ENCODE measurements at places on chromosomes 6 and 20. TPM values are rescaled to one million over a fixed set of nuclear protein-coding genes. Genes with fewer than 3 reads are reported as not detected.

- DNase-seq: no peak
Measured at GRCh38 chr6:35477551-35478179, 9.5 kb downstream of the RPL10A start.

GRCh38 chr6:71913444-71914234, 27.3 kb downstream of the RIMS1 start:
- no peak for DNase-seq

Gene OR2B6
- total RNA-seq: not detected

DNA sequence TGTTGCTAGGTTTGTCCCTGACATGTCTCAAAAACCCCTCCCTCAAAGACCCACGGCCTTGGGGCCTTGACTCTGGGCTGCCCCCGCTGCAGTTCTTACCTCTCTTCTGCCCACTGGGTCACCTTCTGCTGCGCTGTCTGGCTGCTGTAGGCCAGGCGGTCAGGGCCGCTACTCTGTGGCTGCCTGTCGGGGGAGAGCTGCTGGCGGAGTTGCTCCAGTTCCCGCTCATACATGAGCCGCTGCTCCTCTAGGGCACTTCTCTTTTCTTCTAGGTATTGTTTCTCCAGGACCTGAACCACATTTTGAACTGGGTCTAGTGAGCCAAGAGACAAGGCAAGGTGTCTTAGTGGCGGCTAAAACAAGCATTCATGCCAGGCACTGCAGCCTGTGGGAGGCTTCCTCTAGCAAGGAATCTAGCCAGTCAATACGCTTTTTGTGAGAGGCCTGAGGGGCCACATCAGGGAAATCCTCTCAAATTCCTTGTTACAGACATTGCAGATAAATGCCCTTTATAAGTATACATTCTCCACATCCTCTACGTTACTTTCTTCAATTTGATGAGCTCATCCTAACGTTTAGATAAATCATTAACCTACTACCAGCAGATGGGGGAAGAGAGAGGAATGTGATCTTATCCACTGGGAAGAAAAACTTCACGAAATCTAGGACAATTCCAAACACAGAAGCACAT, 110.3 kb upstream of the NUP153 start:
- no peak for DNase-seq

All from naive thymus-derived CD4-positive, alpha-beta T cell (primary cell).